Heart left ventricle (tissue), 16 donors: ENCODE measurements at places on chromosomes 11 and 22. TPM values are rescaled to one million over a fixed set of nuclear protein-coding genes. Genes with fewer than 3 reads are reported as not detected.

DNA sequence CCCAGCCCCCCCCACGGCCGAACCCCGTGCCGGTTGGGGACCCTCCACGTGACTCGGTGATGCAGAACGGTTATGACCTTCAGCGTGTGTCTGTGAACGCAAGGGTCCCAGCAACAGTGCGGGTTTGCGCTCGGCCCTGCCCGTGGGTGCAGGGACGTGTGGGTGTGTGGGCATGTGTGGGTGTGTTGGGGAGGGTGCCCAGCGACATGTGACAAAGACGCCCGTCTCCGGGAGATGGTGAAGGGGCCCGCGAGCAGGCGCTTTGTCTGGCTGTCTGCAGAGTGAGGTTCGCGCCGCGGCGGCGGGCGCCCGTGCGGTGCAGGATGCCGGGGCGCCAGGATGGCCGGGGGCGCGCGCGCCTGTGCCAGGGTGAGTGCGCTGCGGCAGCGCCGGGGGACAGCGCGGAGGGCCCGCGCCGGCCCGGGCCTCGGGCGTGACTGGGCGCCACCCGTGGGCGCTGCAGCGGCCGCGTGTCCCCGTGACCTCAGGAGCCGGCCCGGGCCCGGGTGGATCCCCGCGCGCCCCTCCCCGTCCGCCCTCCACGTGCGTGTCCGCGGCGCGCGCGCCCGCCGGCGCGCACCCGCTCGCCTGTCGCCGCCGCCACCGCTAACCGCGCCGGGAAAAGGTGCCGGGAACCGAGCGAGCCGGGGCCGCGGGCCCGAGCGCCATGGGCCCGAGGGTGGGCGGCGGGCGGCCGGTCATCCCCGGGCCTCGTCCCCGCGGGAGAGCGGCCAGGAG lies at the start of gene LRFN4:
Gene LRFN4, plus strand, starts transcription at position 569 of the 738 bp plus-strand sequence. CDS start 681 bp downstream, outside the sequence.
- DNase-seq, result peak; percentile 56

The VWA5A gene
- 1.2 TPM for polyA plus RNA-seq

The SLC7A4 gene
- polyA plus RNA-seq, result not detected

DNA sequence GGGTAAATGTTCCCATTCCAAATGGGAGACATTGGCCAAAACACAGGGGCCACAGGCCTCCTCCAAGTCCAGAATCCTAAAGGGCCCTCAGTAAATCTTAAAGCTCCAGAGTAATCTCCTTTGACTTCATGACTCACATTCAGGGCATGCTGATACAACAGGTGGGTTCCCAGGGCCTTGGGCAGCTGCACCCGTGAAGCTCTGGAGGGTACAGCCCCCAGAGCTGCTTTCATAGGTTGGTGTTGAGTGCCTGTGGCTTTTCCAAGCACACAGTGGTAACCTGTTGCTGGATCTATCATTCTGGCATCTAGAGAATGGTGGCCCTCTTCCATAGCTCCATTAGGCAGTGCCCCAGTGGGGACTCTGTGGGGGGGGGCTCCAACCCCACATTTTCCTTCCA lies 54.0 kb downstream of the NELL1 start:
- DNase-seq, result no peak

GRCh38 chr22:33706100-33706499 lies 214.2 kb downstream of the LARGE1 start:
- DNase-seq, result peak; percentile 39

The JAML gene
- 1.4 TPM for polyA plus RNA-seq

DNA sequence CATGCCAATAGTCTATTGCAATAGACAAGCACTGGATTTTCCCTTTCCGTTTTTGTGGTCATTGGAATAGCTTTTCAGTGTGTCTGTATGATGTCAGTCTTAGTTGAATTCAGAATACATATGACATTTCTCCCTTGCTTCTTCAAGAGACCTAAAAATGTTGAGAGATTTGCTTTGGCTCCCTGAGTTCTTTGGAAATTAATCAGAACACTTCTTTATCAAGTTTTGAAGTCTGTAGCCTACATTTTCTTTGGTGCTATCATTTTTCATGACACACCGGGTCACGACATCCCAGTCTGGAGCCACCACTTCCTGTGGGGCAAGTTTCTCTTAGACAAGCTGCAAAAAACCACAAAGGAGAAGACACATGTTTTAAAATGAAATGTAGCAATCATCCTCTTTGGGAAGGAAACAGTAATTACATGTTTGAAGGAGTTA lies 847.1 kb downstream of the OPCML start:
- no peak for DNase-seq
